ENCODE measurements at places on chromosomes 7 and 10. TPM values are rescaled to one million over a fixed set of nuclear protein-coding genes. Genes with fewer than 3 reads are reported as not detected.

DNA sequence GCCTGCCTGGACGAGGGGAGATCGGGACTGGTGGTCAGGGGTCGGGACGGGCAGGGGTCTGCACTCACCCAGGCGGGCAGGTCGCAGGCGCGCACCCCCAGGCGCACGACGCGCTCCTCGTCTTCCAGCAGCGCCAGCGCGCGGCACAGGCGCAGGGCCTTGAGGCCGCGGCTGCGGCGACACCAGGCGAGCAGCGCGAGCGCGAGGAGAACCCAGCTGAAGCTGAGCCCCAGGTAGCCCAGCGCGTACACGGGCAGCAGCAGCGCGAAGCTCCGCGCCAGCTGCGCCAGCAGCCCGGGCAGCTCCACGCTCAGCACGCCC lies 328 bp downstream of the ESYT2 start:
- peak; percentile 74 for DNase-seq

DNA sequence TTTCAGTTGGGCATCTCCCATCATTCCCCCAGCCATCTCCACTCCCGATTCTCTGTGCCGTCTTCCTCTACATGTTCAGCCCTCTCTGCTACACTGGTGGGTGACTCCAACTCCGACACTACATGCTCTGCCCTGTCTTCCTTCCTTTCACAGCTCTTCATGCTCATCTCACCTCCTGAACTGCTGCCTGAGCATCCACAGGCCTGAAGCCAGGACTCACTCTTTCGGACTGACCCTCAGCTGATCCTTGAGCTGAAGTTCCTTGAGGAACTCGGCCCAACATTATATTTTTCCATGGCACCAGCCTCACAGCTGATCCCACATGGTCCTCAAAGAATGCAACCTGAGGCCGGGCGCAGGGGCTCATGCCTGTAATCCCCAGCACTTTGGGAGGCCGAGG lies 538.4 kb downstream of the PTPRN2 start:
- no peak for DNase-seq

DNA sequence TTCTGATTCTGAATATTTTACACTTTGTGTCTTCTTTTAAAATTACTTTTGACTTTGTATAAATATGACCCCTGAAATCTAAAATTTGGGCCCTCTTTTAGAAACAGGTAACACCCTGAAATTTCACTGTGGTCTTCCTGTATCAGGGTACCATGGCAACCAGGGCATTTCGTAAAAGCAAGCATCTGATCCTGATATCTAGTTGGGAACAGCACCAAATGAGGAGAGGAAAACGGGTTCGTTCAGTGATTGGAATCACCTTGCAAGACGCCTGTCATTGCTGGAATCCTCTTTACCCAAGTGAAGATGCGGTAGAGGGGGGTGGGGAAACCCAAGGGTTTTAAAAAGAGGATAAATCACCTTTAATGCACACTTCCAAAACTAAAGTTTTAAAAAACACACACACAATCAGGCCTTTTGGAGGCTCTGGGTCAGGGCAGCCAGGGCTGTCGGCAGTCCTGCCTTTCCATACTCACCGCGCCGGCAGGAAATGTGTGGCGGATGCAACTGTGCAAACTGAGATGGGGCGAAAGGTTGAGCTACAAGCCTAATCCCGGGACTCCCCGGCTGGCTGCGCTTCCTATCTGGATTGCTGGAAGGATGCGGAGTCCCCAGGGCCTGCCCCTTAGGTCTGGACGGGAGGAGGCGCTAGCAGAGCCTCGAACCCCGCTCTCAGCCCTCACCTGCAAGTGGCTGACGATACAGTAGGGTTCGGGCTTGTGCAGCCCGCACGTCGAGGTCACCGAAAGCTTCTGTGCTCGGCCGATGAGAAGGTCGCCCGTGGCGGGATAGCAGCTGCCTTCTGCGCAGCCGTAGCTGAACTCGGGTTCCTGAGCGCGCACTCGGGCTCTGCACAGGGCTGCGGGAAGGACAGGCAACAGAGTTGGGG lies 1.8 kb downstream of the LAMB1 start:
- DNase-seq: peak; percentile 9

GRCh38 chr7:155562106-155562505 lies 15.7 kb upstream of the CNPY1 start:
- DNase-seq: no peak

GRCh38 chr7:153886506-153887441 lies 165.4 kb upstream of the DPP6 start:
- DNase-seq: no peak

DNA sequence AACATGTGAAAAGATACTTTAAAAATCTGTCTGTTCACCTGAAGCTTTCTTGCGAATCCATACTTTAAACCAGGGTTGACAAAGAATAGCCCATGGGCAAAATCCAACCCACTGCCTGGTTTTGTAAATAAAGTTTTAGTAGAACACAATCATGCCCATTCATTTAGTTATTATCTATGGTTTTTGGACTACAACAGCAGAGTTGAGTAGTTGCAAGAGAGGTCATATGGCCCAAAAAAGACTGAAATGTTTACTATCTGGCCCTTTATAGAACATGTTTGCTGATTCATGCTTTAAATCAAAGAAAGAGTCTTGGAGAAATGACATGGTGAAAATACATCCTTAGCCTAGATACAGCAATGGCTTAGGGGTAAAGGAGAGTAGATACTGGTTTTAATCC lies 356.2 kb downstream of the RNLS start:
- DNase-seq: no peak

DNA sequence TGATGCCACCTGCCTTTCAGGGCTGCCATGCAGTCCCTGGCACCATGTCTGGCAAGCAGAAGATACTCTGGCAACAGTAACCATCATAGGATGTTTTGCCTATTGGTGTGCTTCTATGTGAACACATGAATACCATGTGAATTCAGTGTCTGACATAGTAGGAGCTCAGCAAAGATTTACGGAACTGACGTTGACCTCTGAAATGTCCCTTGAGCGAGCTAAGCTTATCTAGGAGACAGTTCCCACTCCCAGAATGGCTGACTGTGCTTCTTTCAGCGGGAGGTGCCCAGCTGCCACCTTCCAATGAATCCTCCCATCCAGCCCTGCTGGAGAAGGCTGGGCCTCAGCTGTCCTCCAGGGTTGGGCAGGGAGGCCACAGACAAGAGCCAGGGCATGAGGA lies 71.2 kb upstream of the LRRC18 start:
- DNase-seq: no peak

DNA sequence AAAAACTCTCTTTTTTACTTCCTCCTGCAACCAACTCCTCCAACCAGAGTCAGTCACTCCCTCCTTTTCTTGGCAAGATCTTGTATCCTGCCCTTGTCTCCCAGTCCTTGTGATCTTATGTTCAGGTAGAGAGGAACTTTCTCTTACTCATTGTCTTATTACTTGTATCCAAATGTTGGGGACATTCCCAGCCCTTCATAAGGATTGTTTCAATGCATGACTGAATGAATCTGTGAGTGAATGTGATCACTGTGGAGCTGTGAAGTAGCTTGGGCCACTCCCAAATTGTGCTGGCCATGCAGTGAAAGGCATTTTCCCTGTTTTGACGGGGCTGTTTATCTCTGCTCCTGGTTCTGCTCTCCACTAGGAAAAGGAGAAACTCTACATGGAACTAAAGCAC lies 93.7 kb downstream of the CFAP58 start:
- DNase-seq: no peak

DNA sequence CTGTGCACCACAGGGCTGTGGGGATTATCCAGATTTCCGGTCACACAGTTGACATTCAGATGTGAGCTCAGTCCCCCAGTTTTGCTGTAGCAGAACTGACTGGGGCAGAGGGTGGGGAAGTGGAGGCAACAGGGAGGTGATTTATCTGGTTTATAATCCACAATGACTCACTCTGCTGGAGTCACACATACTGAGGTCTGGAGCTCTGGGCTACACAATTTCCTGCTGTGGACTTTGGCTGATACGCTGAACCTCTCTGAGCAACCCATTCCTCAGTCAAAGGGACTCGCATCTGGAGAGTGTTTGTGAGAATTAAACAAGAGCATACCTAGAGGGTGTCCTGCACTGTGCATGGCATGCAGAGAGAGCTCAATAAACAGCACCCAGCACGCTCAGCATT lies 64.8 kb upstream of the PLPP4 start:
- DNase-seq: no peak

- peak; percentile 97 for DNase-seq
These were observed 55.5 kb upstream of the LOXL4 start for GRCh38 chr10:98323221-98324164.

DNA sequence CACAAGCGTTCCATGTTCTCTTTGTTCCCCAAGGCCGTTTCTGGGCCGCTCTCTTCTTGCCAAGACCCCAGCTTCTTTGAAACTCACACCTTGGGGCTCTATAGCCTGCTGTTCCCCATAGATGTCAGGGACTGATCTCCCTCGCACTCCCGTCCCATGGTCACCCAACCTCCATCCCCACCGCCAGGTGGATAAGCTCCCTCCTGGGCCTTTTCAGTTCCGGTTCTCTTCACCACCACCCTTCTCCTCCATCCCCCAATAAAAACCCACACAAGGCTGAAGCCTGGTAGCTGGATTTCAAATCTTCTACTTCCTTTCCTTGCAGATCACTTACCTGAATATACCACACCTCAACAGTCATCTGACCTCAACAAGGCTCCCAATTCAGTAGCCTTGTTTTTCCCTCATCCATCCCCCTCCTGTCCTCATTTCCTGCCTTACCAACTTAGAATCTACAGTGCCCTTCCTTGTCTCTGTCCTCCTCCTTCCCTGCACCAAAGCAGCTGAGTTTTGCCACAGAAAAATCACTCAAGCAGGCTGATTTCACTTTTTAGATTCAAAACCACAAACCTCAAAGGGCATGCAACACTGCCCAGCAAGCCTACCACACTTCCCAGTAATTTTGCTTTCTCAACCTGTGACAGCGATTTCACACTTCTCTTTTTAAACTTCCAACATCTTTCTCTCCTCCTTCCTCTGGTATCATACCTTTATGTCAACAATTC lies 7.7 kb downstream of the SLC37A3 start:
- DNase-seq: no peak

- no peak for DNase-seq
These were observed 14.9 kb downstream of the CCL26 start for GRCh38 chr7:75756991-75757676.

- DNase-seq: no peak
These were observed 13.0 kb downstream of the FAM20C start for GRCh38 chr7:205115-206010.

- no peak for DNase-seq
These were observed 75.4 kb downstream of the PROSER2 start for GRCh38 chr10:11898372-11899066.

DNA sequence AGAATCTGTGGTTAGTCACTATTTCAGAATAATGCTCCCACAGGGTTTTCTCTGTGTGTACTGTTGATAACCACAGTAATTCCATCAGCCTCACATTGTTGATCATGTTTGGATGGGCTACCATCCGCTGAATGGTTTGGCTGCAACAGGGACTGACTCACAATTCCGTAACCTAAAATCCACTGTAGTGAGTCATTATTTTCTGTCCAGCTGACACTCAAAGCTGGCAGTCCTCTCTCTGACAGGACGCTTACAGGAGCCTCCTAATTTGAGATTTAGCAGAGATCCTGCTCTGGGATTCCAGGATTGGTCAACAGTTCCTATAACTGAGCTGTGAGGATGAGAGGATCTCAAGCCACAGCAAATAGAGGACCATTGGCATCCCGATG lies 32.7 kb downstream of the VWA2 start:
- peak; percentile 94 for DNase-seq

- peak; percentile 47 for DNase-seq
These were observed 47.4 kb downstream of the DENND11 start for GRCh38 chr7:141654551-141654950.

- DNase-seq: no peak
These were observed 155.9 kb downstream of the FGFR2 start for GRCh38 chr10:121442086-121442935.

TMEM196 gene
- total RNA-seq: not detected

FRMD4A gene
- 109 TPM for total RNA-seq

SPDYE11 gene
- total RNA-seq: not detected

TES gene
- total RNA-seq: 22.5 TPM

CLDN3 gene
- total RNA-seq: not detected

PPP1R9A gene
- not detected for total RNA-seq

AKR1D1 gene
- not detected for total RNA-seq

FXYD4 gene
- total RNA-seq: not detected

GRID2IP gene
- not detected for total RNA-seq

THNSL1 gene
- 4.4 TPM for total RNA-seq

CCDC136 gene
- total RNA-seq: 7.8 TPM
